ENCODE measurements at places on chromosomes 2 and 18.

DNA sequence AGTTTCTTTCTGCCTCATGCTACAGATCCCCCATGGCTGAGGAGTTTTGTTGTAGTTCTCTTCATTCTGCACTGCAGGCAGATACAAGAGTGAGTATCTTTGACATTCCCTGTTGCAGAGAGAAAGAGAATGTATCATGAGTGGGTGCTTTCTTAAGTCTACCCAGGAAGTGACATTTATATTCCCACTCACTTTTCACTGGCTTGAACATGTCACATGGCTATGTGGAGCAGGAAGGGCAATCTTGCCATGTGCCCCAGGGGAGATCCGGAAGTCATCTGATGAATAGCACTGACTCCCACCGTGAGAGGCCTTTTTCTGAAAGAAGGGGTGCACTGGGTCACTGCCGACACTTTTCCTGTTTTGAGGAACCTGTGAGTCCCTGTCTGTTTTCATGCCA lies 66.4 kb upstream of the BOD1L2 start:
- DNase-seq = no peak

GRCh38 chr18:79185648-79186047 lies 116.5 kb downstream of the ATP9B start:
- DNase-seq = no peak

DNA sequence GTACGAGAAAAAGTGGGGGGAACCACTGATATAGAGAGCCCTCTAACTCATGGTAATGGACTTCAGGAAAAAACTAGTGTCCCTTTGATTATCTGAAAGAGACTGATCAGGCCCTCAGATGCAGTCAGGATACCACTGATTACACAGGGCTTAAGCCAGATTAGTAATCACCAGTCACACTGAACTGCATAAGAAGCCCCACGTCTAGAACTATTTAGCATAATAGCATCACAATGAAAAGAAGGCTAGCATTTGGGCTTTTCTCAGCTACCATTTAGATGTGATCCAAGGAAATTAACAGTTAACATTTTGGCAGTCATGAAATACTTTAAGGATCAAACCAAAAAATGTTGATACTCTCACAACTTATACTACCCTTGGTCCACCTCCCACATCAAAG lies 813.1 kb upstream of the POU3F3 start:
- no peak for DNase-seq

DNA sequence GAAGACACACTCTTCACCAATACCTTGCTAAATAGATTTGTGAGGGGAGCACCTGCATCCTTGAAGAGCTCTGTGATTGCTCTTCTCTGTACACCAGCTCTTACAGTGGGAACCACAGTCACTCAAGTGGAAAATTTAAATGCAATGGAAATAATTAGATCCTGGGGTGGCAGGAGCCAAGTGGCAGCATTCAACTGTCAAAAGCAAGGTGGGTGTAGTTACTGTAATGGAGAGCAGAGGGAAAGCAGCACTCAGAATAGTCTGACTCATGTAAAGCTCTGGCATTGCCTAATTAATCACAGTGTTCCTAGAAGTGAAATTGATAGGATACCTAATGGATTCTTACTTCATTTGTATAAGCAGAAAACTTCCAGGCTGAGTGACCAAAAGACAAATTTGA lies 245.8 kb downstream of the KCNE4 start:
- DNase-seq = no peak

GRCh38 chr2:60319031-60319547 lies 234.4 kb downstream of the BCL11A start:
- DNase-seq = no peak

GRCh38 chr18:5424903-5425664 lies 118.7 kb downstream of the EPB41L3 start:
- DNase-seq = peak; percentile 43

DNA sequence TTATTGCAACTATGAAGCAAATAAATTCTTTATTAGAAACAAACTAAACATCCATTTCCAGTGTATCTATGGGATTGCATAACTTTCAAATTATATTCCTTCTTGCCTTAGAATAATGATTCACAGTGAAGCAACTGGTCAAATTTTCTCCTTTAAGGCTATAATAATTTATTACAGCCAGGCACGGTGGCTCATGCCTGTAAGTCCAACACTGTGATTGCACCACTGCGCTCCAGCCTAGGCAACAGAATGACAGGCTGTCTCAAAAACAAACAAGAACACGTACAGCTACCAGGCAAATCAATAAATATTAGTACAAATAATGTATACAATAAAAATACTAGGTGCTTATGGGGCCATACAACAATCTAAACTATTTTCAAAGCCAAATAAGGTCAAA lies 1416.2 kb downstream of the LRP1B start:
- no peak for DNase-seq

DNA sequence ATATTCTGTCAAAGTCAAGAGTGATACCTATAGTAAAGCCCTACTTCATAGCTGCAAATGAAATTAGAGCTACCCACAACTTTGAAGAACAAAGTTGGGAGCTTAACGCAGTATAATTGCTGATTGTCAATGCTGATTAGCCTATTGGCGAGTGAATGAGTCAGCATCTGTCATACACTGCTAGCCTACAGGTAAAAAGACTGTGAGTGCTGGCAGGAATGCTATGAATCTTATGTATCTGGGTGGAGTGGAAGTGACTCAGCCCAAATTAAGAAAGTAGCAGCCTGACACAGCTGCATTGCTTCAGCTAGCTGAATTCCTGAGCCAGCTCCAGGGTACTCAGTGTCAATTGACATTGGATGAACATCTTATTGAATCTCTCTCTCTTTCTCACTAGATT lies 179.4 kb upstream of the DCC start:
- no peak for DNase-seq
